ENCODE measurements at places on chromosomes 2 and 18.

- no peak for DNase-seq
Measured at GRCh38 chr18:10950080-10950875, 199.1 kb downstream of the PIEZO2 start.

DNA sequence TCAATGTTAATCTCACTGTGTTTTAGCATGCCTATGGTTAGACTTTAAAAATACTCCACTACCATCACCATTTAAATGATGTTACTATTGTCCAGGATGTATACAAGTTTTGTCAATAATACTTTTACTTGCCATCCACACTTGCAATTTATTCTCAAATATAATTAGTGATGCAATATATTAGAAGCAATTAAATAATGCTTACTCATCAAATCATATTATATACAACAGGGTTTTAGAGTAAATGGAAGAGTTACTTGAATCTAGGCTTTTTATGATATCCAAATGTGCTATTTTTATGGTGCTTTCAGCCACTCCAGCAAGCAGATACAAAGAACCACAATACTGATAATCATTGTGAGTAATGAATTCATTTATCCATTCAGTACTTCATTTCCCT is 461.1 kb downstream of the TMEM182 start:
- DNase-seq = no peak

DNA sequence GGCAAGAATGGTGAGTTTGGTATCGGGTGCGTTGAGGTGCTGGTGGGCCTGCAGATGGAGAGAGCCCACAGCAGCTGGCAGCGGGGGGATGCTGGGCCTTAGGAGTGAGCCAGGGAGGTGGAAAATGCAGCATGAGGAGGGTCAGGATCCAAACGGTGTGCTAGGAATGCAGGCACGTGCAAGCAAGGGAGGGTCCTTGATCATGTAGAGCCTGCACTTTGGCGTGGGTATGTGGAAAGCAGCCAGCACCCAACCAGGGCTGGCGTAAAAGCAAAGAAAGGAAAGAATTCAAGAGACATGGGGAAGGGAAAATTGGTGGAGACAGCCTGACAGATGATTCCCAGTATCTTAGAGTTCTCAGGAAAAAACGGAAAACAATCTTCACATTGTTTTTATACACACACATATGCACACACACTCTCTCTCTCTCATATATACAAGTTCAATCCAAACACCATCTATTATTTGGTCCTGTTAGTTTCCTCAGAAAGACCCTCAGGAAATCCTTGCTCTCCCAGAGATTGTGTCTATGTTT is 46.3 kb downstream of the LTBP1 start:
- DNase-seq = no peak

- DNase-seq = no peak
Measured at GRCh38 chr2:150783015-150783414, 295.5 kb upstream of the RND3 start.

- DNase-seq = no peak
Measured at GRCh38 chr2:239225871-239226561, 174.8 kb downstream of the HDAC4 start.

Measured in left renal cortex interstitium (tissue), 4 donors.